ENCODE measurements at places on chromosomes 2 and 18.

- DNase-seq, result no peak
Measured at GRCh38 chr18:51417643-51418483, 220.4 kb upstream of the MEX3C start.

DNA sequence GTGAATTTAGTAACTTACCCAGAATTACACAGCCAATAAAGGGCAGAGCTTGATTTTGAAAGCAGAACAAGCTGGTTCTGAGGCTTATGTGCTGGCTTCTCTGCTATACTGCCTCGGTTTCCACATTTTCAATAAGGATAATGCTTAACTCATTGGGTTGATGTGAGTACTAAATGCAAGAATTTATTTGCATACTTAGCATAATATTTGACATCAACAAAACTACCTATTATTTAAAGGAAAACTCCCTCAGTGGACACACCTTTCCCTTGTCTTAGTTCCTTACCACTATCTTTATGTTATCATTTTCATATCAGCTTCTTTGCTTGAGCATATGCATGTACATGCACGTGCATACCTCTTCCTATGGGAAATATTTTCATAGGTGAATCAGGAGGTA, 3.0 kb upstream of the TGFA start:
- no peak for DNase-seq

- DNase-seq, result no peak
Measured at GRCh38 chr2:209570194-209570593, 146.3 kb downstream of the MAP2 start.

GRCh38 chr18:32284284-32284683, 94.4 kb downstream of the MEP1B start:
- no peak for DNase-seq

DNA sequence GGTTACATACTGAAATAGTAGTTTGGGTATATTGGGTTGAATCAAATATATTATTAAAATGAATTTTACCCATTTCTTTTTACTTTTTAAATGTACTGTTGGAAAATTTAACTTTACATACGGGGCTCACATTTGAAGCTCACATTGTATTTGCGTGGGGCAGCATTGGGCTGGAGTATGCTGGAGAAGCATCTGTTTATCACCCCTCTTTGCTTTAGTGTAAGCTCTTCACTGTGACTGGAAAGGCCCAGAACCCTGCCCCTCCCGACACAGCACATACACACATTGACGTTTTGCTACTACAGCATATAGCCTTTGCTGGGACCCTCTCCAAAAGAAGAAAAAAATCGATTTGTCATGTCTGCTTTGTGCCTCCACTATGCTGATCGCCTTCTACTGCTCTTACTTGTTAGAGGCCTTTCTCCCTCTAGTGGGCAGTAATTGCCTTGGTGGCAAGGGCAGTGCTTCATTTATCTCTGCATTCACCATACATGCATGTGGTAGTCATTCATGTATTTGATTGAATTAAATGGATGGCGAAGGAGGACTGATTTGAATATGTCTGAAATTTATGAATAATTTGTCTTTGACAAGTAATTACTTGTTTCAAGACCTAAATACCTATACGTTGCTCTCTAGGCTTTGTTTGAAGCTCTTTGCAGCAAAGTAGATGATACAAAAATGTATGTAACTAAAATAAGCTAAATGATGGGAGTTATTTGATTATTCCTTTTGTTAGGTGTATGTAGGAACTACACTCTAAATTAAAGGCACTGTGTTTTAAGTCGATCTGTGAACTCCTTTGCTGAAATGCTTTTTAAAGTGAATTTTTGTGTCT, 37.4 kb downstream of the VAPA start:
- no peak for DNase-seq

- DNase-seq, result no peak
Measured at GRCh38 chr2:84894131-84894586, 11.3 kb upstream of the TMSB10 start.

GRCh38 chr2:172908275-172908674, 167.4 kb upstream of the MAP3K20 start:
- DNase-seq, result no peak

GRCh38 chr2:37600735-37601134, 70.7 kb downstream of the CDC42EP3 start:
- DNase-seq, result no peak

GRCh38 chr2:173578404-173579107, 223.9 kb downstream of the CDCA7 start:
- no peak for DNase-seq

GRCh38 chr2:157935378-157935906, 59.3 kb upstream of the ACVR1 start:
- DNase-seq, result no peak

- DNase-seq, result no peak
Measured at GRCh38 chr18:32349728-32350395, 120.8 kb downstream of the GAREM1 start.

DNA sequence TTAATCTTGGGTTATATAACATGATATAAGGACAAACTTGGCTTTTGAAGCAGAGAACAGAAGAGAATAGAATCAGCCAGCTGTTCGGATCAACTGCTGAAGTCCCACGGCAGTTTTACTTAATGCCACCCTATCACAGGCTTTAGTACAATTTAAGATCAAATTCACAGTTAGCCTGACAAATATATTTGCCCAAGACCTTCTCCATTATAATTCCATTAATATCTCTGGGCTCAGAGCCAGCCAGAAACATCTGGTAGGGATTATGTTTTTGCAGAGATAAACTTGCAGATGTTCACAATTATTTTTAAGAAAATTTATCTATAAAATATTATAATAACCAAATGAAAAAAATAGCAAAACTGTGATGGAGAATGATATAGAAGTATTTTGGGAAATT, 381.4 kb downstream of the RAD51AP2 start:
- DNase-seq, result no peak

- DNase-seq, result no peak
Measured at GRCh38 chr2:102391565-102391964, 31.4 kb upstream of the IL18RAP start.

- DNase-seq, result no peak
Measured at GRCh38 chr2:154882725-154883124, 184.2 kb downstream of the KCNJ3 start.

DNA sequence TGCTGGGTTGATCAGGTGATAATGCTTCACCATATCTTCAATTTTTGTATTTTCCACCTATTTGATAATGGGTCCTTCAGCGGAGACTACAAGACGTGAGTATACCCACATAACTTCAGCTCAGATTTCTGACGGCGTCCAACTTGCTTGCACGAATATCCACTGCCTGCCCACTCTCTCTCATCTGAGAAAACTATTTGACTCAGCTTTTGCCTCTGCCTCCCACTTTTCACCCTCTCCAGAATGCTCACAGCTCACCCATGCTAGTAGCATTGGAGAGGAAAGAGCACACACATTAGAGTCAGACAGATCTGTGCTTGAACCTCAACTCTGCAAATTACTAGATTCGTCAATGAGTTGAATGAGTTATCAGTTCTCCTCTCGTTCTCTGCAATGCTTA, 166.8 kb downstream of the BCL2 start:
- DNase-seq, result no peak

DNA sequence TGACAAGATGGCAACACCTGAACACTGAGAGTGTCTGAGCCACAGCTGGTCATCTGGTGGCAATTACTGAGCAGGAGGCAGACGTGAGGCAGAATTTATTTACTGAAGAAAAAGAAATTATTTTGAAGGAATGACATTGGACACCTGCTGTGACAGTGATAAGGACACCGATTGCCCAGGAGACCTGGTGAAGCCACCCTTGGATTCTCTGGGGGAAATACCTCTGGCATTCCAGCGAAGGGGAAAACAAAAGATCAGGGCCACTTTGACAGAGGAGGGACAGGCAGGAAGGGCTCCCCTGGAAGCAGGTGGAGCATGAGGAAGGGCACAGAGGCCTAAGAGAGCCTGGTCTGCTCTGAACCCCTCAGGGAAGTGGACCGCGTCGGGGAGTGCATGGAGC, 85.4 kb upstream of the ALPP start:
- DNase-seq, result no peak

DNA sequence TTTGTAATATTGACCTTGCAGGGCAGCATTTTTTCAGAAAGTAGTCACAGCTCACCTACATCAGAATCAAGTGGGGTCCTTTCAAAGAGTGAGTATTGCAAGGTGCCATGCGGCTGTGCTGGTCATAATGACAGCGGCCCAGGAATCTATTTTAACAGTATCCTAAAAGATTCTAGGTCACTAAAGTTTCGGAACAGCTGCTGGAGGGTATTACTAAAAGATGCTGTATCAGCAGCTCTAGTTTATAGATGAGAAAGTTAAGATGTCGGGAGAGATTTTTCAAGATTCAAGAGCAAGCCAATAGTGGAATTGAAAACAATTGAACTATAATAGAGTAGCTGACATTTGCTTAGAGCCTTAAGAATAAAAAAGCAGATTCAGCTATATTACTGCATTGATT, 336.0 kb downstream of the SLC8A1 start:
- DNase-seq, result no peak

DNA sequence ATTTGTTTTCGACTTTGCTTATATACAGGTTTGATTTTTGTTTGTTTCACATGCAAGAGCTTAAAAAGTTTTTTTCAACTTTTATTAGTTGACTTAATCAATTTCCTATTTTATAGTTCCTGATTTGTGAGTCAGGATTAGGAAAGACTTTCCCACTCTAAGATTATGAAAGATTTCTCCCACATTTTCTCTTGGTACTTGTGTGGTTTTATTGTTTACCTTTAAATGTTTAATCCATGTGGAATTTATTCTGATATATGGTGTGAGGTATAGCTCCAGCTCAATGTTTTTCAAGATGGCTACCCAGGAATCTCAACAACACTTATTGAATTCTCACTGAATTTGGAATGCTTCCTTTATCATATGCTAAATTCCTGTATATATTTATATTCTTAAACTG, 117.8 kb upstream of the LGALSL start:
- DNase-seq, result no peak

GRCh38 chr2:169625781-169626180, 41.6 kb downstream of the PPIG start:
- DNase-seq, result no peak

DNA sequence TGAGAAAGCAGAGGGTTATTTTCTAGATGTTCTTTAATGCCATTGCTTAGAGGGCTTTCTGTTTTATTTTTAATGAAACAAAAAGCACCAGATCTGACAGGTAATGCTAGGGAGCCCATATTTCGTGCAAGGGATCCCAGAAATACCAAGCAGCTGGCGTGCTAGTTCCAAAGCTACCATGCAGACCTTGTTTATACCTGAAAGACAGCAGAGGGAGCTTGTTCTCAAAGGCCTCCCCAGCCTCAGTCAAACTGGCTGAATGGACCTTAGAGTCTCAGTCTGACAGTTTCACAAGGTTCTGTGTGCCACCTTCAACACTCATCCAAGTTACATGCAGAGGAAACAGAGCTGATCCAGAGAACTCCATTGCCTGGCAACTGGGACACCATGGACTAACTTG, 48.6 kb downstream of the GALNT14 start:
- DNase-seq, result no peak

DNA sequence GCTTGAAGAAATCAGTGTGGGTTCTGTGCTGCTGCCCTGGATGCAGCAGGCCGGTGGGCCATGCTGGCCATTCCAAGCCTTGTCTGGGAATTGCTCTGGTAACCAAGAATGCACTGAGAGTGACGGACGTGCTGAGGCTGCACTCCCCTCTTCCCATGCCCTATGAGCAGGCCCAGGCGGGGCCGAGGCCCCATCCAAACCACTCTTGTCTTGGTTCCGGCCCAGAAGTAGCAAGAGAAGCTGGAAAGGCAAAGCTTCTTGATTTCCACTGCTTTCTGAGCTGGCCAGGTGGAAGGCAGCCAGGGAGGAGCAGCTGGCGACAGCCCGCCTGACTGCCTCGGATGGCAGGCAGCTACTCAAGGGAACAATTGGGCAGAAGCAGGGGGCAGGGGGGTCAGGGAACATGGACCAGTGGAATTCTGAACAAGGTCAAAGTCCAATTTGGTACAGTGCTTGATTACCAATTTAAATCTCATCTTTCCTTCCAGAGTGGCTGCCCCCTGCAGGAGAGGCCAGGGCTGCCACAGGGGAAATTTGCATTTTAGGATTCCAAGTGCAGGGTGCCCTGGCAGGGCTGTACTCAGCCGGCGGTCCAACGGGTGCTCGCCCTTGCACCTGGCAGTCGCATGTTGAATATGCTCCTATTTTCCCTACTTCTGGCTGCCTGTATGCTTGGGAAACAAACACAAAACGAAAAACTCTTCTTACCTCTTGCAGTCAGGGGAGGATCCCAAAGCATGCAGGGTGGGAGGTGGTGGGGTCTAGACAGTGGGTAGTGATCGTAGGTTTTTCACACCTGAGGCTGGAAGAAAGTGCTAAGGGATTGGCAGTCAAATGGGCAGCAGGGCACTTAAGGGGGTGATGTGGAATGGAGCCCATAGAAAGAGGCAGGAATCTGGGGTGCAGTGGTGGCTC, 67.3 kb downstream of the LIPG start:
- no peak for DNase-seq

- no peak for DNase-seq
Measured at GRCh38 chr2:10989782-10990181, 78.0 kb downstream of the KCNF1 start.

GRCh38 chr2:237065071-237065377, 20.7 kb upstream of the COPS8 start:
- no peak for DNase-seq

- DNase-seq, result no peak
Measured at GRCh38 chr18:21345840-21346239, 103.8 kb downstream of the GREB1L start.

DNA sequence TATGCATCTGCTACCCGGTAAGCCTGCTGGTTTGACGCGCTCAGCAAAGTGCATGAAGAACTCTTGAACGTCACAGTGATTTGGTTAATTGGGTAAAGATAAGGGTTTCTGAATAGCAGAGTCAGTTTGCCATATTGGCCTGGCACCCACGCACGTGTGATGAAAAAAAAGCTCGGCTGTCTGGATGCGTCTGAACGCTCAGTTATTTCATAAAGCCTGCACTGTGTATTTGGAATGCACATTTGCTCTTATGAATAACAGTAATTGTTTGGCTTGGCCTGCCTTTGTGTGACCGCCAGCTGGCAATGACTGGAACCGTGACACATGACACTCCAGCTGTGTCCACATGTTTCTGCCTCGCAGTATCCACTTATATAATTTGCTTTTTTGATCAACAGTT, 129.2 kb upstream of the MEIS1 start:
- DNase-seq, result no peak

DNA sequence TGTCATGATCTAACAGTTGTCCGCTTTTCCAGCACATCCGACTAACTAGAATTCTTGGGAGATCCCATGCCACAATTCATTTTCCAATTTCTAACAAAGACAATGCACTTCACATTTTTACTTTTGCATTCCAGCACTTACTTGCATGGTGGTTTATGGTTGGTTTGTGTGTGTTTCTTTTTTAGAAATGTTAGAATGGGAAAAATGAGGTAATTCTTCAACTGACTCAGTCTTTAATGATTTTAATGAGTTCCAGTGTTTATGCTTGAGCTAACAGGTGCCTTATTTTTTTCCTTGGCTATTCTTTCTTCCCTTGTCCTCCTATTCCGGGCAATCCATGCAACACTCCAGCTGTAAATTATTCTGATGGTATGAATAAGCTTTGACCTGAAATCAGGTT, 46.4 kb downstream of the SLC8A1 start:
- no peak for DNase-seq

GRCh38 chr2:71801969-71802368, 345.7 kb downstream of the CYP26B1 start:
- no peak for DNase-seq
